ENCODE measurements at places on chromosomes 7 and 10.
A peak's percentile ranks its signal among the peaks of the same experiment; 100 is the strongest.

DNA sequence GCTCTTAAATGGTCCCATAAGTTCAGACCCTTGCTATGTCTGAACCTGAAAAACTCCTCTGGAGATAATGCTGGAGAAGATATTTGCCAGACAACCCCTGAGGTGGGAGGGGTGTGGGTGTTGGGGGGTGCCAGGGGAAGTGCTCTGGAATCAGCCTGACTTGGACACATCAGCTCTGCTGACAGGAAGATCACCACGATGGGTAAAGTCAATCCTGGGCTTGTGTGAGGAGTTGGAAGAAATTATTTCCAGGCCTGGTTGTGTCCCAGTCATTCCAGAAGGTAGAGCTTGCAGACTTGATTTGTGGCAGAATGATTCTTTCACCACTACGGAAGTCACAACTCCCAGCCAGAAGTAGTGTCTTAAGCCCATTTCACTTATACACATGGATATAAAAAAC lies 60.3 kb upstream of the UNC5B start:
- no peak for DNase-seq

DNA sequence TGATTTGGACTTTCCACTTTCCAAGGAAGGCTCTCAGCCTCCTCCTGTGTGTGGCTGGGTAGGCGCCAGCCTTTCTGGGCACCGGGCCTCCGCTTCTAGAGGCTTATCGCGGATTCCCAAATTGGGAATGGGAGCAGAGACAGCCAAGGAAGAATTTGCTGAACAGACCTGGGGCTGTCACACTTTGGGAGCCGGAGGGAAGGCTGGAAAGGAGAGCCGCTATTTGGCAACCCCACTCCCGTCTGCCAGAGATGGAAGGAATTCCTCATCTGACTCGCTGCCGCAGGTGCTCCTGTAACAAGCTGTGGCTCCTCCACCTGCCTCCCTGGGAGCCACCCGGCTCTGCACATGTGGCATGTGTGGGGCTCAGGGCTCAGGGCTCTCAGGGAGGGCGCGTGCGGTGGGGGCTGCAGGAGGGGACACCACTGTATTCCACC lies 50.8 kb upstream of the ECHDC3 start:
- no peak for DNase-seq

DNA sequence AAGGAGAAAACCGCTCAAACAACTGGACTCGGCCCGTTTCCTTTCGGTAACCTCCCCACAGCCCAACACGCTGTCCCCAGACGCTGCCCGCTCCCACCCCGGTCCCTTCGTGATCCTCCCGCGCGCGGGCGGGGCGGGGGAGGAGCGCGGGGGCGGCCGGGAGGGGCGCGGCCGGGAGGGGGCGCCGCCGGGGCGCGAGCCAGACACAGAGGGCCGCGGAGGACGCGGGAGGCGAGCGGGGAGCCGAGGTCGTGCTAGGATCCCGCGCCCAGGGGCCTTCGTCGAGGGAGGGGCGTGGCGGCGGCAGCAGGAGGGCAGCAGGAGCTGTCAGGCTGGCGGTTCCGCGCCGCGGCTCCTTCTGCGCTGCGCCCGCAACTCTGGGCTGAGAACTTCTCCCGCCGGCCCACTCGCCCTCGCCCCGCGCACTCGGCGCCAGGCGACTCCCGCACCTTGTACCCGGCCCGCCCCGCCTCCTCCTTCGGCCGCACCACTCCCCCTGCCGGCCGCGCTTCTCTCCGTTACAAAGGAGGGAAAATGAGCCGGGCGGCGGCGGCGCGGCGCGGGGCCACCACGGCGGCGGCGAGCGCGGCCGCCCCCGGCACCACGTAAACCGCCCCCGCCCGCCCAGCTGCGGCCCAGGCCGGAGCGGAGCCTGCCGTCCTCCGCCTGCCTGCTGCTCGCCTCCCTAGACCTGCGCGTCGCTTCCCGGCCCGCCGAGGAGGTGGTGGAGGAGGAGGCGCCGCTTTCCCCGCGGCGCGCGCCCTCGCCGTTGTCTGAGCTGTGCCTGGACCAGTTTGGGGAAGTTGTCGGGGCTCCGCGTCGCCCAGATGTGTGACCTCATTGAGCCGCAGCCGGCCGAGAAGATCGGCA lies at the start of gene CDK14:
Gene CDK14 (plus strand): TSS at position 521 of the 870 bp plus-strand sequence. CDS start 307 bp downstream, at position 828.
- peak; percentile 90 for DNase-seq

- no peak for DNase-seq
These were observed 704.7 kb upstream of the MBL2 start for GRCh38 chr10:53477313-53477675.

DNA sequence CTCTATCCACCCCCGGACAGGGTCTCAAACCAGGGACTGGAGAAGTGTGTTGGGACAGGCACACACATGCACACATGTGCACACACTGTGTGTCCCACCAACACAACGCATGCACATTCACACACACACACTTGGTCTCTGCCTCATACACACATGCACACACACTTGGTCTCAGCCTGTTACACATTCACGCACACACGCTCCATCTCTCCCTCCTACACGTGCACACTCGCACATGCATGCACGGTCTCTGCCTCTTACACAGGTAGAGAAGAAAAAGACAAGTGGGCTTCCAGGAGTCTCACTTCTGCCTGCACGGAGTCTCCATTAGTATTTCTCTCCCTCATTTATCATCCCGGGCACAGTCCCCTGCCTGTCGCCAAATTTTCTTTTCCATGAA lies 171.2 kb downstream of the EBF3 start:
- no peak for DNase-seq

- no peak for DNase-seq
These were observed 91.0 kb downstream of the ANKIB1 start for GRCh38 chr7:92336662-92337340.

DNA sequence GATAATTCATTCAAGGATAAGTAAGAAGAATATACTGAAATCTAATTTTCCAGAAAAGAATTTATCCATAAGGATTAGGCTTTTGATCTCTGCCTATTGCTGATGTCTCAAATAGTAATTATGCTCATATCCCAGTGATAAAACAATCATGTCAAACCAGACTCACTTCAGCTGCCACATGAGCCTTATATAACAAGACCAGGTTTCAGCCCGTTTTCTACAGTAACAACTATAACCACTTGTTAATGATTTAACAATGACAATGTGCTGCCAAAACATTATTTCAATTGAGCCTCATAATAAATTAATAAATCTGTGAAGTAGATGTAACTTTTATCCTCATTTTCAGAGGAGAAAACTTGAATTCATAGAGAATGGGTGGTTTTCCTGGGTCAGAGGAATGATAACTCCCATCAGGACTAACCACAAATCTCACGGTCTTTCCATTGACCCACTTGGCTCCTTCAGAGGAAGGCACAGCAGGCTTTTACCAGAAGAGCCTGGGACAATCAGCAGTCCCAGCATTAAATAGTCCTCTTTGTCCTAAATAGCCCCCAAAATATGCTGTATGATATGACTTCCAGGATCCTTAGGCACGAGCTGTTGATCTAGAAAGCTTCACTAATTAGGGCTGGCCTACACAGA lies 42.5 kb upstream of the SLIT1 start:
- no peak for DNase-seq

DNA sequence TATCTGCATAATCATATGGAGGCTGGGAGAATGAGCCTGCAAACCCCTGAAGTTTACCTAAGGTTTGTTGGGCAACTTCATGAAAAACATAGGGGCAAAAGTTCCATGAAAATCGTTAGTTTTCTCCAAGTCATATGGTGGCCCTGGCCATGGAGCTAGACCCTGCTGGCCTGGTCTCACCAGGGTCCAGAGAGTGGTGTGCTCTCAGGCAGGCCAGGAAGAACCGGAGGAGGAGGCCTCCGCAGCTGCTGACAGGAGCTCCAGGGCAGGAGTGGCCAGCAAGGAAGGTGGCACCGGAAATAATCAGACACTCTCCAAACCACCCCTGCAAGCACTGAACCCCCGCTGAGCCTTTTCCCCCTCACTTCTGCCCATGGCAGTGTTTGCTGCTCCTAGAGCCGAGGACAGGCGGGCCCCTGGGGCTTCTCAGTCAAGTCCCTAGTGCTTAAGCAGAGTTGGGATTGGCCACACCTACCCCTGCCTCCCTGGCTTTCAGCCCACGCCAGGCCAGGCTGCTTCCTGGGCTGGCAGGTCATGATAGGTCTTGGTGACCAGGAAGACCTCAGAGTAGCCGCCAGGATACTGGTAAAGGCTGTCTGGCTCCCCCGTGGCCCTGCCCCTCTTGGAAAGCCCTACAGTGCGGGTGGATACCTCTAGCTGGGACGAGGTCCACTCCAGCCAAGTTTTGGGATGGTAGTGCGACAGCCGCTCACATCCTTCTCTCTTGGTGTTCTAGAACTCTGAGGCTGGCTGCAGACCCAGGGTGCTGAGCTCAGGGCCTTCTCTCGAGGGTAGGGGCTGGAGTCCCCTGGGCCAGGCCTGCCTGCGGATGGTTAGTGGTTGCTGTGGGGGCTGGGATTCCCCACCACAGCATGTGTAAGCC lies 242.8 kb downstream of the MGMT start:
- no peak for DNase-seq

DNA sequence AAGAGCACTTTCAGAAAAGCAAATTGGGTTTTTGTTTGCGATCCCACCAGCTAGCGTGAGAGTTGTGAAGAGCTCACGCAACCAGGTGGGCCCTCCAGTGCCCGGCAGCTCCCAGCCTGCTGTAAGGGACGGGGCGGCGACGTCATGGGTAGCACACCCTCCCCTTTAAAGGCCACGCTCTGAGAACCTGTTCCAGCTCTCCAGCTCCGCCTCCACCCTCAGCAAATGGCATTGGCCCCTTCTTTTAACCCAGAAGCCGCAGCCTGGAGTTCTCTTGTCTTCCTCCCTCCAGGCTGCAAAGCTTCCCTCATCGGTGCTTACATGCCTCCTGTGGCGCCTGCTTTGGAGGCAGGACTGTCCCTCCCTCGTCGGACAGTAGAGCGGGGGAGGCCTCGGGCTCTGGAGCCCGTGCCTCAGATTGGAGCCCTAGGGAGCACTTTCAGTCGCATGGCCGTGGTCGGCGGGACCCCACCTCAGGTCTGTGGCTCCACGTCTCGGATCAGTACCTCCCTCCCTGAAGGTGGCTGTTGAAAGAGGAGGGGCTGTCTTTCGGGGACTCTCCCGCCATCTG lies 32.9 kb downstream of the WIPI2 start:
- no peak for DNase-seq

- no peak for DNase-seq
These were observed 201.7 kb downstream of the PLXDC2 start for GRCh38 chr10:20017961-20018360.

DNA sequence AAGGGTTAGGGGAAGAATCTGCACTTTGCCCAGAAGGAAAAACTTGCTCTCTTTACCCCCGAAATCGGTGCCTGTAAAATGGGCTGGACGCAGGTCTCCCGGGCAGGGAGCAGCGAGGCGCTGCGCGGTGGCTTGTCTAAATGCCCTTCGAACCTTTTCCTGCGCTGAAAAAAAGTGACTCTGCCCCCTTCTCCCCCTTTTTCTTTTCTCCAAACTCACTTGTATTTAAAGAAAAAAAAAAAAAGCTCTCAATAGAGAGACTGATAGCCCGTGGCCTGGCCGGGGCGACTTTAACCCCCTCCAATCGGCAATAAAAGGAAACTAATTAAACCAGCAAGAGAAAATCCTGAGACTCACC lies 286 bp downstream of the SP8 start:
- no peak for DNase-seq

- peak; percentile 46 for DNase-seq
These were observed 41.5 kb upstream of the KMT2E start for GRCh38 chr7:104972500-104972899.

GRCh38 chr7:19362099-19362498 lies 216.9 kb upstream of the FERD3L start:
- peak; percentile 43 for DNase-seq

- peak; percentile 92 for DNase-seq
These were observed 19.3 kb upstream of the ADAMTS14 start for GRCh38 chr10:70652761-70653657.

GRCh38 chr10:3066317-3067117 lies 831 bp upstream of the PFKP start:
- no peak for DNase-seq

DNA sequence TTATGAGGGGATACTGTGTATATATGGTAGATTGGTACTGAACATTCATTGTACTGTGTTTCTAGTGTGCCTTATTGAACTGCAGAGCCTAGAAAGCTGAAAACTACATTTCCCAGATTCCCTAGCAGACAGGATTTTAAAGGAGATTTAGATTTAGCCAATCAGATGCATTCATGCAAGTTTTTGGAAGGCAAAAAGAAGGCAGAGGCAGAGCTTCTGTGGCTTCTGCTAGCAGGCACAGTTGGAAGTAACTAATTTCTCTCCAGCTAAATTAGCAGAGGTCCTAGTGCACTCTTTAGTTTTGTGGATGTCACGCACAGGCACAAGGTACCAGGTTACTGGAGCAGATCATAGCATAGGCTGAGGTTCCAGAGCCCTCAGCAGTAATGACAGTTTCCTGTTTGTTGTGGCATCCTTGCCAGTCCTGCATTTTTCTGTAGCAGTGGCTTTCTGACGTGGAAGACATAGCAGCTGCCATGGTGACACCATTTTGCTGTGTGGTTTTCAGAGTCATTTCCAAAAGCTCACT lies 83.7 kb upstream of the CCDC71L start:
- DNase-seq, result no peak

DNA sequence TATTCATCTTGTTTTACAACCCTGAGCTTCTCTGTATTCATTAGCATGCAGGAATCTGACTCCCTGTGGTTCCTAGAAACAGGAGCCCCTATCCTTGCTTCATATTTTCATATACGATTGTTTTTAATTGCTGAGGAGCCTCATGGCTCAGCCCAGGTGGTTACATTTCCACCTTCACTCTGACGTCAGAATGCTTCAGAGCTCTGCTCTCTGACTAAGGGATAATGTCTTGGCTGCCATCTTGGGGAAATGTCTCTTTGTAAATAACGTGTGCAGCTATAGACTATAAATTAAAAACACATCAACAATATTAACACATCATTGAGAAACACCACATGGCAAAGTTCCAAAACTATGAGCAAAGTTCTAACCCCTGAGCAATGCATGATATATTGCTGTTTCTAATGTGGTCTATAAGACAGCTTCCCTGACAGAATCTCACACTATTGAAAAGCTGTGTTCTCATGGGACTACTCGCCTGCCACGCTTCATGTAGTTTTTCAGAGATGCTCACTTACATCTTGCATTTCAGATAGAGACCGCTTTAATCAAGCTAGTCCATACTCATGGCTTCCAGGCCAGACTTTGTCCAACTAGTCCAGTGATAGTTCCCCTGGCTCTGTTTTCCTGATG lies 227.0 kb downstream of the SORCS3 start:
- DNase-seq, result no peak

DNA sequence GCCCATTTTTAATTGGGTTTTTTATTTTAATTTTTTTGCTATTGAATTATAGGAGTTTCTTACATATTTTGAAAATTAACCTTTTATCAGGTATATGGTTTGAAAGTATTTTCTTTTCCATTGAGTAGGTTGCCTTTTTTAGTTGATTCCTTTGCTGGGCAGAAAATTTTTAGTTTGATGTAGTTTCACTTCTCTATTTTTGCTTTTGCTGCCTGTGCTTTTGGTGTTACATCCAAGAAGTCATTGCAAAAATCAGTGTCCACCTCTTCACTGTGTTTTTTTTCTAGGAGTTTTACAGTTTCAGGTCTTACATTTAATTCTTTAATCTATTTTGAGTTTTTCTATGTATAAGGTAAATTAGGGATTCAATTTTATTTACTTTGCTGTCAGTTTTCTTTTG lies 129.8 kb upstream of the FERD3L start:
- DNase-seq, result no peak

- no peak for DNase-seq
These were observed 359.6 kb downstream of the ARL4A start for GRCh38 chr7:13047061-13047460.

- no peak for DNase-seq
These were observed 36.7 kb upstream of the UBE2H start for GRCh38 chr7:129989466-129989865.
